ENCODE measurements at places on chromosomes 3 and 15.

GRCh38 chr3:27193056-27193455 lies 176.1 kb downstream of the NEK10 start:
- no peak for DNase-seq

- DNase-seq: no peak
Observed at GRCh38 chr3:63968612-63969350, 54.5 kb downstream of the PSMD6 start.

DNA sequence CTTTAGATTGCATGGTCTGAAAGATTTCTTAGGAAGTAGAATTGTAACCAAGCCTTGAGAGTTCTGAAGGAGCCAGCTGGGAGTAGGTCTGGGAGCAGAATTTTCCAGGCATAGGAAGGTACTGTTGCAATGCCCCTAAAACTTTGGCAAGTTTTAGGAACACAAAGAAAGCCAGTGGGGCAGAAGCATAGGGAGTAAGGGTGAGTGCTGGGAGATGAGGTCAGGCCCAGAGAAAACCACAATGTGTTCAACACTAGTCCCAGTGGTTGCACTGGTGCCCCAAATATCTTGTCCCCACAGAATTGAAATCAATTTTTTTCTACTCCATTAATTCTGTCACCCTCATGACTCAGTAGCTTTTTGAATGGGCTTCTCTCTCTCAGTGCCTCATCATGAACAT lies 120.7 kb upstream of the GALNT15 start:
- no peak for DNase-seq

GRCh38 chr3:172077197-172077757 lies 37.9 kb downstream of the FNDC3B start:
- DNase-seq: no peak

DNA sequence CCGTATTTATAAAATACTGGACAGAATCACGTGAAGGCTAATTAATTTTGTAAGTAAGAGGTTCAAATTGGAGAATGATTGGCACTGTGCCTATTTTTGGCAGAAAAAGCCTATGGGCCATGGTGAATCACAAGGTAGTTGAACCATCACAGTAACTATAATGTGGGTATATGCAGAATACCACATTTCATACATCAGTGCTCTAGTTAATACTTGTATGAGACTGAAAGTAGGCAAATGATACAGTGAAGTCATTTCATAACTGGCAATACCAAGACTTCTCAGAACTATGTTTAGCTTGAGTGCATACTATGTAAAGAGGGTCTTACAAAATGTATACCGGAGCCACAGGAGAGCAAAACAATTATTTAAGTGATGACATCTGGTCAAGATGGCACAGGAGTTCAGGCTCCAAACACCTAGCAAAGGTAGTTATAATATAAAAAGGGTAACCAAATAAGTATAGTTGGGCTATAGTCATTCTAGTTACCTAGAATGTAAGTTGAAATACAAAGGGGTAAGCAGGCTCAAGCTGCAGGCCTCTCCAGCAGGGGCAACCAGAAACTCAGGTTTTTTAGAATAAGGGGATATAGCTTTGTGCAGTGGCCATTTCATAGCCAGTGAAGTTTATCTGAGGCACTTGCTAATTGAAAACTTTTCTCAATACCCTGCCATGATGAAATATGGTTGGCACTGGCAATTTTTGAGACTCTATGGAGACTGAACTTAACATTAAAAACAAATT lies 19.1 kb downstream of the GPR160 start:
- no peak for DNase-seq

DNA sequence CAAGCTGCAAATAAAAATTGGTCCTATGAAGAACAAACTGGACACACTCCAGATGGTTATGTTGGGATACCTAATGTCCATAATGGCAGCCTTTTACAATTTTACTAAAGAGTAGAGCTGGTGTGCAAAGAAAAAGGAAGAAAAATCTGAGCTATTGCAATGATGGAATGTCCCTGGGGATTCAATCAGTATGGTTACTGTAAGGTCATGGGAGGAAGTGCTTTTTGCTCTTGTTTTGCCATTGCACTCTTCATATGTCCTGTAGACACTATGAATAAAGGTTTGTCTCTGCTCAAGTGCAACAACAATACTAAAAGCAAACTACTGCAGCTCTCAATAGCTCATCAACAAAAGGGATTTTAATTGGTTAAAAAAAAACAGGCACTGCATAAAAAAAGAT lies 5.4 kb downstream of the PFN2 start:
- no peak for DNase-seq

GRCh38 chr3:46485779-46486175 lies 12.0 kb upstream of the RTP3 start:
- no peak for DNase-seq

- DNase-seq: no peak
Observed at GRCh38 chr15:58388211-58388610, 43.6 kb upstream of the LIPC start.

DNA sequence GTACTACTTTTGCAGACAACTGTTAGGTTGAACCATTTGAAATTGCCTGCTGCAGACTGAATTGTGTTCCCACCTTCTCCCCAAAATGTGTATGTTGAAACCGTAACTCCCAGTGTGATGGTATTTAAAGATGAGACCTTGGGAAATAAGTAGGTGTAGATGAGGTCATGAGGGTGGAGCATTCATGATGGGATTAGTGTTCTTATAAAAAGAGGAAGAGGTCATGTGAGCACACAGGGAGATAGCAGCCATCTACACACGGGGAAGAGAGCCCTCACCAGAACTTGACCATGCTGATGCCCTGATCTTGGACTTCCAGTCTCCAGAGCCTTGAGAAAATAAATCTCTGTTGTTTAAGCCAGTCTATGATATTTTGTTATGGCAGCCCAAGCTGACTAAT lies 17.4 kb upstream of the FHIT start:
- no peak for DNase-seq

All from eye (tissue), 1 donor.